ENCODE measurements at places on chromosomes 5 and 9. TPM values are rescaled to one million over a fixed set of nuclear protein-coding genes. Genes with fewer than 3 reads are reported as not detected.

DNA sequence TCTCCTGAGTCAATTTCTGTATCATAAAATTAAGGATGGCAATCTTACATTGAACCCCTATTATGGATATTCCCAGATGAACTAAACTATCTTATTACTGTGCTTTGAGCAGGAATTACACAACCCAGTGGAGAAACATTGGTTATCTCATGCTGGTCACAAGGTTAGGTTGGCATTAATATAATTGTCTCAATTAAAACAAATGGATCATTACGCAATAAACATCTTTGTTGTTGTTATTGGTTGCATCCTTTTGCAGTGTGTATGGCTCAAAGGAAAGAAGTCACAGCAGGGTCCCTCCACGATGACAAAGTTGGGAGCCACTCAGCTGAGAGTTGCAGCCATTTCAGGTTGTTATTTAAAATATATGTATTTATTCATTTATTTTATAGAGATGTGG, 297.0 kb upstream of the KLF4 start:
- DNase-seq: no peak

GRCh38 chr9:129069862-129070641, 10.9 kb upstream of the DOLPP1 start:
- DNase-seq: no peak

GRCh38 chr5:95822043-95822541, 434 bp downstream of the GLRX start:
- no peak for DNase-seq

- DNase-seq: no peak
Observed at GRCh38 chr9:88604836-88605511, 70.0 kb downstream of the NXNL2 start.

GRCh38 chr9:119091074-119091473, 278.2 kb downstream of the BRINP1 start:
- DNase-seq: no peak

GRCh38 chr9:36665387-36665786, 92.7 kb downstream of the MELK start:
- no peak for DNase-seq

DNA sequence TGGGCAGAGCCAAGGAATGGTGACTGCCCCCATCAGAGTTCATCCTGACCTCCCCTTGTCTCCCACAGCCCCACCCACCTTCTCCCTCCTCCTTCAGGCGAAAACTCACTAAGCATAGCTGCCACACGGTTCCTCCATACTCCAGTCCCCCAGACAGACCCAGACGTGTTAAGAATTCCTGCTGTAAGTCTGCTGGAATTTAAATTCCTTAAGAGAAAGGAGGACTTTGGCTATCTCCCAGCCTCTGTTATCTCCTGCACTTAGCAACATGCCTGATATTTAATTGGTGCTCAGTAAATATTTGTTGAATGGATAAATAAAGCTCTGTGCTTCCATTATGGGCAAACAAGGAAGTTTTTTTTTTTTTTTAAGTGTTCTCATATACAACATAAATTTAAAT, 213.7 kb downstream of the RFK start:
- no peak for DNase-seq

DNA sequence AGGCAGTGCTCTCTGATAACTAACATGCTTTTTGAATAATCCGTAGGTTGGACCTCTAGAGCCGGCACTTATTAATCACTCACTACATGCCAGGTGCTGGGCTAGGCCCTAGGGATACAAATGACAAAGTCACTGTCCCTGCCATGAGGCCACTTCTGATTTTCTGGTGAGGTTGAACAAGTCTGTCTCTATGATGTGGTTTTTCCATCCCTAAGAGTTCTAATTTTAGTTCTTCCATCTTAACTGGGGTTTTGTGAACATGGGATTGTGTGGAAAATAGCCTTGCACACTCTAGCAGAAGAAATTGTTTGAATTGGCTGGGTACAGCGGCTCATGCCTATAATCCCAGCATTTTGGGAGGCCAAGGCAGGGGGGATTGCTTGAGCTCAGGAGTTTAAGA, 64.6 kb downstream of the IL31RA start:
- no peak for DNase-seq

DNA sequence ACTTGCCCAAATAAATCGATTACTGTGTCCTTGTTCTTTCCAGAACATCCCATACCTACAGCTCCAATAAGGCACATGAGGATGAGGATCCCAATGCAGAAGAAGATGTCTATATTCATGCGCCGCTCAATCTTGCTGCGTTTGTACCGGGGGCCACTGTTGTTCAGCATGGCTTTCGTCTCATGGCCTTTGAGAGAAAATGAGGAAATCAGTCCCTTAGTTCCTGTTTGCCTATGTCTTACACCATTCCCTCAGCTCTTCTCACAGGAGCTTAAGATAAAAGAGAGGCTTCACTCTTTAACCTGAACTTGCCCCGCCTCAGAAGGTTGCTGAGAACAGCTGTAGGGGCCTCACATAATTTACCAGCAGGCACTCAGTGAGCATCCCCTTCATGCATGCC, 211.6 kb downstream of the ATP10B start:
- no peak for DNase-seq

GRCh38 chr9:118665226-118665919, 703.9 kb downstream of the BRINP1 start:
- DNase-seq: no peak

- DNase-seq: no peak
Observed at GRCh38 chr5:71744009-71744790, 25.1 kb downstream of the CARTPT start.

DNA sequence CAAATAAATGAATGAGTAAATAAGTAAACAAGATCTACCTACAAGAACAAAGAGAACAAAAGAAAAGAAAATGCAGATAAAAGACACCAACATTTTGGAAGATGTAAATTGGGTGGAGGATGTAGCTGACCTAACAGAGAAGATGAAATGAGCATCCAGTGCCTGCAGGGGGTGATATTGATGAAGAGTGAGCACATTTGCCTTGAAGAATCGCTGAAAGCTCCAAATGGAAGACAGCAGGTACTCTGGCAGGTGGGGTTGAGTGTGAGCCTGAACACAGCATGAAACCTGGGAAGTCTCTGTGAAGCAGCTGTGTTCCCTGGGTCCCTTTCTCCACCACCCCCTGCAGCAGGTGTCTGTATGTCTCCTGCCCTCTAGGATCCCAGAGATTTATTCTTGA, 125.6 kb downstream of the NXNL2 start:
- DNase-seq: peak; percentile 53

DNA sequence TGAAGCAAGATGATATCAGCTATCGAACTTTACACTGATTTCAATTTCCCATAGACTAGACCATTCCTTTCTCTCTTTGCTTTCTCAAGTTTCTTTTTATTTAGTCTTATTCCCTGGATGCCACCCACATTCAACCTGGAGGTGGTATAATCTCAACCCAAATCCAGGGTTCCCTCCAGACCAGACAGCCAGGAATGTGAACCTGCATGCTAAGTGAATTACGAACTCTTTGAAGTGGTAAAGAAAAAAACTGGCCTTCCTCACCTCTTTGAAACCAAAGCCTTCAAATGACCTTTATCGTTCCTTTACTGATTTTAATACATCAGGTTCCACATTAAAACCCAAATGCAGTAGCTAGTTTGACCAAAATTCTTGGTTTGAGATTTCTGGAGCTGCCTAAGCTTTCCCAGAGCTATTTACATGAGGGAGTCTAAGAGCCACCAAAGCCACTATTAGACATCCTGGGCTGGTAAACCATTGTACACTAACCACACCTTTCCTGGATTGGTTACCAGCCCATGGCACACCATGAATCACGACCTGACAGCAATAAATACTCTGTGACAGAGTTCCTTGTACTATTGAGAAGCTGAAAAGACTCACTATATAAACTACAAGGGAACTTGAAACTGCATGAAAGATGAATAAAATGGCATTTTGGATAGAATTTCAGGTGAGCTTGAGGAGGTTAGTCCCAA, 323.7 kb downstream of the ADAMTS6 start:
- no peak for DNase-seq

DNA sequence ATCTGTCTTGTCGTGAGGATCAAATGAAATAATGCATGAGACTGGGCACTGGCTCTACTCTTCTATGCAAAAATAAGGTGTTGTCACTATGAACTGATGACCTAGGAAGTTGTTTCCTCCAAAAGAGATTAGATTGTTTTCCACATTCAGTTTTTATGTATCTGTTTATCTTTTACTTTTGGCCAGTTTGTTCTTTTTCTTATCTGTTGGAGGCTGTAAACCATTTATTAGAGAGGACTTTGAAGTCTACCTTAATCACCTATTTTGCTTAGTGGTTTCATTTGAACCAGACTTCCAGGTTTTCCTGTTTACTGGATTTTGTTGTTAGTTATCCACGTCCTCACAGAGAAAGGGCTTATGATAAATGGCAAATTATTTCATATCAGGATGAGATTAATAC, 21.5 kb upstream of the GDA start:
- DNase-seq: no peak

- no peak for DNase-seq
Observed at GRCh38 chr5:10699987-10700386, 61.0 kb downstream of the DAP start.

- DNase-seq: no peak
Observed at GRCh38 chr5:16502866-16503265, 37.3 kb upstream of the ZNF622 start.

GRCh38 chr5:35926389-35927051, 11.9 kb downstream of the CAPSL start:
- no peak for DNase-seq

CCL27 gene
- not detected for total RNA-seq

ENTPD2 gene
- total RNA-seq: 3.2 TPM

MARVELD2 gene
- total RNA-seq: 31.4 TPM
